ENCODE measurements at places on chromosomes 12 and 14. TPM values are rescaled to one million over a fixed set of nuclear protein-coding genes. Genes with fewer than 3 reads are reported as not detected.

BBS10 gene
- polyA plus RNA-seq = 15.3 TPM

DACT1 gene
- 37.5 TPM for polyA plus RNA-seq

ANKRD33 gene
- polyA plus RNA-seq = 0.11 TPM

CCDC197 gene
- not detected for polyA plus RNA-seq

TAS2R7 gene
- not detected for polyA plus RNA-seq

GPR162 gene
- polyA plus RNA-seq = 18.9 TPM

GUCY2C gene
- polyA plus RNA-seq = 1.5 TPM

DAO gene
- not detected for polyA plus RNA-seq

OR6C1 gene
- not detected for polyA plus RNA-seq

PABPN1 gene
- polyA plus RNA-seq = 125 TPM

PTCSC3 gene
- not detected for polyA plus RNA-seq

IL26 gene
- not detected for polyA plus RNA-seq

SLC6A12 gene
- 0.34 TPM for polyA plus RNA-seq

TMEM229B gene
- 0.41 TPM for polyA plus RNA-seq

NTF3 gene
- polyA plus RNA-seq = 2.7 TPM

MED13L gene
- 47.2 TPM for polyA plus RNA-seq

TTC9 gene
- 5.0 TPM for polyA plus RNA-seq

BDKRB2 gene
- 4.8 TPM for polyA plus RNA-seq

TNS2 gene
- polyA plus RNA-seq = 75.6 TPM

Data from muscle of leg (tissue), 16 donors.